ENCODE measurements at places on chromosomes 5 and 9.

- DNase-seq, result peak; percentile 67
Observed at GRCh38 chr5:61409568-61409967, 77.5 kb downstream of the ZSWIM6 start.

GRCh38 chr9:72315510-72316311 lies 49.3 kb downstream of the ZFAND5 start:
- no peak for DNase-seq

DNA sequence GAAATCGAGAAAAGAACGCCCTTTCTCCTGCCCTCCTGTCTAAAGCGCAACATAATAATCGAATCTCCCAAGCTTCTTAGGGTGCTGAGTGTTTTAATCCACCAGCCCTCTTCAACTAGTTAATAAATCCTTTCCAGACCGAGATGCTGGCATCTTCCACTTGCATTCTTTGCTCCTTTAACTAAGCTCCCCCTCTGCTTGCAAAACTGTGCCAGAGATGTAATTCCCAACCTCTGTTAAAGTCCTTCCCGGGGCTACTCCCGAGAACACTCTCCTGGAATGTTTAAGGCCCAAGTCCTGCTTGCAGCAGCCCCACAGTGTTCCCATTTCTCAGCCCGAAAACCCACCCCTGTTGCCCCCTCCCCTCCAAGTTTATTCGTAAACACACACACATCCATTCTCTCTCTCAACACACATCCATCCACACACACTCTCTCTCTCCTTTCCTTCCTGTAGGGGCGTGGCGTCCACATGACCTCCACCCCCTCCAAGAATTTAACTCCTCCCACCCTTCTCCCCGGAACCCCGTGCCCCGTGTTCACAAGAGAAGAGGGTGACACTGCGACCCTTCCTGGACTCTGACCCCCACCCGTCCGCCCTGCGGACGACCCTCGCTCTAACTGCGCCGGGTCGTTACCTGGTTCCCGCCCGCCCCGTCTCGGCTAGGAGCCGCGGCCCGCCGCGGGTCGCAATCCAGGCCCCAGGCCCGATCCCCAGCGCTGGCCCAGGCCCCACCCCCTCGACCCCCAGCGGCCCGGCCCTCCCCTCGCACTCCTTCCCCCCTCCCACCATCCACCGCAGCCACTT lies 7.0 kb upstream of the MGAT1 start:
- DNase-seq, result no peak

- DNase-seq, result no peak
Observed at GRCh38 chr5:11385901-11386293, 518.3 kb downstream of the CTNND2 start.

- DNase-seq, result no peak
Observed at GRCh38 chr5:368183-369084, 46.9 kb downstream of the AHRR start.

GRCh38 chr9:125323615-125324014 lies 62.0 kb downstream of the GAPVD1 start:
- DNase-seq, result no peak

- DNase-seq, result no peak
Observed at GRCh38 chr9:13274886-13275641, 4.4 kb downstream of the MPDZ start.

- no peak for DNase-seq
Observed at GRCh38 chr9:116151199-116151598, 2.4 kb upstream of the PAPPA start.

- DNase-seq, result no peak
Observed at GRCh38 chr9:5326893-5327548, 12.7 kb downstream of the RLN1 start.

GRCh38 chr5:135208903-135209721 lies 175.1 kb upstream of the PITX1 start:
- DNase-seq, result peak; percentile 78

DNA sequence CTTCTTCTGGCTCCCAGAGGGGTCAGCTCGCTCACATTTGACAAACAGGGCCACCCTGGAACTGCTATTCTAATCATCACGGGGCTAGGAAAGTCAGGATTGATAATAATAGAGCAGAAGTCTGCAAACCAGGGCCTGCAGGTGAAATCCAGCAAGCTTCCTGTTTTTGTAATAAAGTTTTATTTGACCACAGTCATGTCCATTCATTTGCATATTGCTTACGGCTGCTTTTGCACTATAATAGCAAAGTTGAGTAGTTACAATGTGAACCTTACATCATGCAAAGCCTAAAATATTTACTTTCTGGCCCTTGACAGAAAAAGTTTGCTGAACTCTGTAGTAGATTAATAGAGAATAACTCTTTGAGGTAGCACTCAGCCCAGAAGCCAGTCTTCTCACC lies 63.2 kb upstream of the CTXN3 start:
- no peak for DNase-seq

DNA sequence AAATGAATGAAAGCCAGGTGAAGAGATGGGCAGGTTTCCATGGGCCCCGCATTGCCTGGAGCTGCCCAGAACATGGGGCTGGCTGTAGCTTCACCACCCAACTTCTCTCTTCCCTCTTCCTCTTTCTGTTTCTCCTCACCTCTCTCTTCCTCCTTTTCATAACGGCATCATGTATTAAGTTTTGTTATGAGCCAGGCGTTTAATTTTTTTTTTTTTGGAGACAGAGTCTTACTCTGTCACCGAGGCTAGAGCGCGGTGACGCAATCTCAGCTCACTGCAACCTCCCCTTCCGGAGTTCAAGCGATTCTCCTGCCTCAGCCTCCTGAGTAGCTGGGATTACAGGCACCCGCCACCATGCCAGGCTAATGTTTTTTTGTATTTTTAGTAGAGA lies 13.0 kb upstream of the SPINK4 start:
- DNase-seq, result no peak

DNA sequence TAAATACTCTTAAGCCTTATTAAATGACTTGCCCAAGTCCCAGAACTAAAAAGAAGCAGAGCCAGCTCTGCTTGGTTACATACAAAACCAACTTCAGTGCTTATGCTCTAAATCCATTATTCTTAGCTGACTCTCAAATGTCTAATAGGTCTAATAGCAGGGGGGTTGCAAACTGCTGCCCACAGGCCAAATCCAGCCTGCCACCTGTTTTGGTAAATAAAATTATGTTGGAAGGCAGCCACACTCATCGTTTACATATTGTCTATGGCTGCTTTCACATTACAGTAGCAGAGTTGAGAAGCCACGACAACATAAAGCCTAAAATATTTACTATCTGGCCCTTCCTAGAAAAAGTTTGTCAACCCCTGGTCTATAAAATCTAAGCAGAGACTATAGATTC lies 69.0 kb downstream of the KLHL3 start:
- DNase-seq, result no peak

DNA sequence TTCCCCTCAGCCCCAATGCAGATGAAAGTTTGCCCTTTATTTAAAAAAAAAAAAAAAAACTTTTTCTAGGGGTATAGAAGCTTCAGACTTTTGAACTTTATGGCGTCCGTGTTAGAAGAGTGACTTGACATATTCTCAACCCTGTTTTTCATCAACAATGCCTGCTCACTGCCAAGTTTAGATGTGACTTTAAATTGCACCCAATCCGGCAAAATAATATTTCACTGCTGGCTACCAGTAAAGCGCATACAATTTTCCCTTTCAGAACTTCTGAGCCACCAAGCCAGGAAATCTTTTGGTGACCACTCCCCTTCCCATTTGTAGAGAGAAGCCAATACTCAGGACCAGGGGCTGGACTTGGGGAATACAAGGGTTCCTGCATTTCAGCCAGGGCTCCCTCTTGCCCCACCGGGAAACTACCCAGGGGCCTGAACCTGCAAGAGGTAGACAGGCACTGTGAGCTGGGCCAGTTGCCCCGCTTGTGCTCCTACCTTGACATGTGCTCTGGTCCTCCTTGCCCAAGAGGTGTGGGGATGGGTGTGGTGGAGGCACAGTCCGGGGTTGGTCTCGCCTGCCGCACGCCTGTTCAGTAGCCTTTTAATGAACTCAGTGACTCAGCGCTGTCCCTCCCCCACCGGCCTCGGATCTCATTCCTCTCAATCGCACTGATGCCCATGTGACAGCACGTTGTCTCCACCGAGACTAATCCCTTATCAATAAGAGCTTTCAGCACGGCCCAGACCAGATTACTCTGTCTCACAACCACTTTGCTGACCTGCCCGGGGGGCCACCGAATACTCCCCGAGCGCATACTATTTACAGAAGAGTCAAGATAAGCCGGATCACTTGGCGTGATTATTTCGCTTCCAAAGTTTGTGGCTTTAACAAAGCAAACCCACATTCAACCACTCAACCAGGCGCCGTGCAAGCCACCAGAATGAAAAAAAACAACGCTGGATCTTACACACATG lies 226.4 kb downstream of the DCP2 start:
- no peak for DNase-seq

- no peak for DNase-seq
Observed at GRCh38 chr5:3833566-3833965, 237.9 kb downstream of the IRX1 start.

GRCh38 chr5:125484272-125484741 lies 737.9 kb upstream of the ZNF608 start:
- DNase-seq, result peak; percentile 66

DNA sequence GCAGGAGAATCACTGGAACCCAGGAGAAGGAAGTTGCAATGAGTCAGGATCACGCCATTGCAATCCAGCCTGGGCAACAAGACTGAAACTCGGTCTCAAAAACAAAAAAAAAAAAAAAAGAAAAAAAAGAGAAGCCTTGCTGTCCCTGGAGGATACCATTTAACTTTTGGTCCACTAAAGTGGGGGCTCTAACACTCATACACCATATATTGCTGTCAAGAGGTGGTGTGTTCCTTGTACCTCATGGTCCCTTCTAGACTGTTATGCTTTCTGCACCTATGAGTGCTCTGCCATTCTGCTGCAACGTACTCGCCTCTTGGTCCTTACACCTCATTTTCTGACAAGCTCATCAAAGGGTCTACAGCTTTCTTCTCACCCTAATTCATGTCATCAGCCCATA lies 52.2 kb upstream of the ISOC1 start:
- DNase-seq, result no peak

DNA sequence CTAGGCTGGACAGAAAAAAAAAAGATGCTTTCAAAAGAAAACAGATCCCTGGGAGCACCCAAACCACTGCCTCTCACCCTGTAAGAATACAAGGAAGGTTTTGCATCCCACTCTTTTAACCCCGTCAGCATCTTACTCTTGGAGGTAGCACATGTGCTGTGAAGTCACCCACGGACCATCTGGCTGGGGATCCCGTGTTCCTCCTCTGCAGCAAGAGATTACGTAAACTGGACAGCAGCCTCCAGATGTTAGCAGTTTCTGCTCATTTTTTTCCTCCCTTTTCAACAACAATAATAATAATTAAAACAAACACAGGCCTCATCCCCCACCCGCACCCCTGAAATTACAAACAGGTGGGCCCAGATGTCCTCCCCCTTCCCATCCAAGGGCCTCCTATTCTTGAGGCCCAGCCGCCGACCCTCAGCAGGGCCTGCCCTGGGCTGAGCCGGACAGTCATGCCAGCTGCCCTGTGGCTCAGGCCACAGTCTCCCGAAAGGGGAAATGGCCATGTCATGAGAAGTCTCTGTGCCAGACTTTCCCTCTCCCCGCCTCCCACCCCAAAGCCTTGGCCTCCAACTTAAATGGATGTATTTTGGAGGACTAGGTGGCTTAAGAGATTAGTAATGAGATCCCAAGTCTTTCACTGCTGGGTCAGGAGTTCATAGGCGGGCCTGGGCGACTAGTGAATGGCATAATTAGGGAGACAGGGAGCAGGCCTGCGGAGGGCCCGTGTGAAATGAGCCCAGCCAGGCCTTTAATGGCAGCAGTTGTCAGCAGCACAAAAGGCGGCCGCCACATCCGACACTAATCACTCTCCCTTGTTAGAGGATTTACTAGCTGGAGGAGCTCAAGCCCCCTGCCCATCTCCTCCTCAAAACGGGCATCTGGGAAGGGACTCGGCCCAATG lies 165.1 kb downstream of the PAPPA start:
- no peak for DNase-seq

- no peak for DNase-seq
Observed at GRCh38 chr9:105637787-105638395, 24.4 kb upstream of the TAL2 start.

DNA sequence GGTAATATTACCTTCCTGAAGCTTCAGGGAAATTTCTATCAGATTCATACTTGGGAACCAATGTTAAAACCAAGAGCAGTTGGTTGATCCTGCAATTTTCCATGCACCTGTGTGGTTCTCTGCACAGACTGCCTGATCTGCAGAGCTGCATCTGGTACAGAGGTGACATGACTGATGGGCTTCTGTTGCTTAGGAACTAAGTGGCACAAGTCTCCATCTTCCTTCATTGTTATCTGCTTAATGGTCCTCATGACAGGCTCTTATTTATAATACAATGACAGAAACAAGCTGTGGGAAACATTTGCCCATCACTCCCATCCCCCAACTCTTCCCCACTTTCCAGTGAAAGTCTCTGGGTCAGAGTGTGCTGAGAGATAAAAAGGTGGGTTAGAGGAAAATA lies 799.1 kb downstream of the TAF11L14 start:
- no peak for DNase-seq

GRCh38 chr5:73729329-73729728 lies 103.3 kb downstream of the ARHGEF28 start:
- DNase-seq, result no peak

DNA sequence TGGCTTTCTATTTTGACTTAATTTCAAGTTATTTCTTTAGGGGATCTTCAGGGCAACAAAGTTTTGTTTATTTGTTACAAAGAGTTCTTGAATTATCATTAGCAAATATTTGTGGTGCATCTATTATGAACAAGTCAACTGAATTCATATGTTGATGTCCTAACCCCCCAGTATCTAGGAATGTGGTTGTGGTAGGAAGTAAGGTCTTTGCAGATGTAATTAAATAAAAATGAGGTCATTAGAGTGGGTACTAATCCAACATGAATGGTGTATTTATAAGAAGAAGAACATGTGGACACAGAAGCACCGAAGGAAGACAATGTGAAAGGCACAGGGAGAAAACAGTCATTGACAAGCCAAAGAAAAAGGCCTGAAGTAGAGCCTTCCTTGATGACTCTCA lies 474.0 kb upstream of the DAB2 start:
- DNase-seq, result no peak

GRCh38 chr5:123700624-123701287 lies 188.8 kb downstream of the CSNK1G3 start:
- DNase-seq, result peak; percentile 95

DNA sequence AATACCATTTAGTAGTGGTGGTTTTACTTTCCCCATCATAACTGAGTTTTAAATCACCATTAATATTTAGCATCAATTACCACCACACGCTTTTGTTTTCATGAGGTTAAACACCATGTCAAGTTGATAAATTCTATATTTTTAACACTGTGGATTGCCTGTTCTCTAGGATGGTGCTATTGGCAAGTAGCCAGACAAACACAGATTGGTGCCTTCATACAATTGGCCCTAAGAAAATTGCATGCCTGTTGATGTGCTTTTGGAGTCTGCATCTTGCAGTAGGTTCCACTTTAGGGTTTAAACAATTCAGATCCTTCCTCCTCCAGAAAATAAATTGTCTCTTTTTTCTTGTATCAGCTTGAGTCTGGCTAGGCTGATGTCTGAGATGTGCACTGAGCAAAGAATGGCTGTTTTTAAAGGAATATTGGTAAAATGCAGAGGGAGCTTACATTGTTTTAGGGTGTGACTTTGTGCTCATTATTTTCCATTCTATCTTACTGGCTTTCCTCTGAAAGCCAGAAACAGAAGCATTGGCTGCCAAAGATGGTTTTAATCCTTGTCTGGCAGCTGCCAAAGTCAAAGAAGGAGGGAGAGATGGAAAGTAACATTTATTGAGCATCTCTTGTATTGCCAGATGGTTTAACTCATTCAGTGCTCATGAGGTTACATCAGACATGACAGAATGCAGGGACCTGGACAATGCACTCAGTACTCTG lies 19.6 kb upstream of the MAN2A1 start:
- no peak for DNase-seq

GRCh38 chr5:109041317-109041716 lies 293.6 kb downstream of the FER start:
- DNase-seq, result no peak

GRCh38 chr5:156888520-156888919 lies 38.4 kb downstream of the PPP1R2B start:
- no peak for DNase-seq
